Lung (tissue), 17 donors: ENCODE measurements at places on chromosomes 12 and 14.
A peak's percentile ranks its signal among the peaks of the same experiment; 100 is the strongest.

- no peak for DNase-seq
These were observed 35.5 kb downstream of the STXBP6 start for GRCh38 chr14:25014440-25014839.

DNA sequence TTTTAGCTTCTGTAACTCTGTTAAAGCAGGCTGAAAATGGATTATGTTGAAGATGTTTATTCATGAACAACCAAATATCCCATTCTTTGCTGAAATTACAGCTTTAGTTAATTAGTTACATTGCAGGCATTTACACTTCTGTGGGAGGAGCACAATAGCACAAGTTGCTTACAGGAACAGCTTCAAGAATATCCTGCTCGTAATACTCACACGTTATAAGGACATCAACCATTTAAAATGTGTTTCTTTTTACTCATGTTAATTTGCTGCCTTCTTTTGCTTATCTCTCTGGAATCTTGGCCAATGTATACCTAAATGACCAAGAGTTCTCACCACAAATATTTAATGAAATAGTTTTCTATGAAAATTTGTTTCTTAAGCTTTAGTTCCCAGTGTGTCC is 305.2 kb upstream of the SYT1 start:
- DNase-seq: no peak

DNA sequence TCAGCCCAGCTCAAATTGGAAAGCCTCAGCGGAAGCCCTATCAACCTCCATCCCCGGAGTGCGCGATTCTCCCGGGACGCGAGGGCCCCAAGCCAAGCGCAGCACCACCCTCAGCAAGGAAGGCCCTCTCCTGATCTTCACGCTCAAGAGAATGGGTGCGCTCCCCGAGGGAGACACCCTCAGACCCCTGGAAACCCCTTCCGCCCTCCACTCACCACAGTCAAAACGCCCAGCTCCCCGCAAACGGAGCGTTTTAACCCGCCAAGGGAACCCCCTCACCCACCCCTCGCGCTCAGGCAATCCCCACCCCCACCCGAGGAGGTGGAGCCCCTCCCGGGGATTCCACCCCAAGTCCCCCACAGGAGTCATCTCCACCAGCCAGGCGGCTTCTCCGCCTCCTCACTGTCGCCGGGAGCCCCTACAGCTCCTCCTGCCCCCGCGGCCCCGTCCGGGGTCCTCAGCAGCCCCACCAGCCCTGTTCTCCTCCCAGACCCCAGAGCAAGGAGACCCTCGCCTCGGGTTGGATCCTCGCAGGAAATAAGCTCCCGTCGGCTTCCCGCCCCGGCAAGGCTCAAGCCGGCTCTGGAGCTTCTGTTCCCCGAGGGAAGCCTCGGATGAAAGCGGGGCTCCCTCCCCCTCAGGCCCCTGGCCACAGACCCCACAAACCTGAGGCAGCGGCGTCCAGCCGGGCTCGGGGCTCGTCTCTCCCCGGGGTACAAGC is 507 bp downstream of the BAZ2A start:
- DNase-seq: no peak

DNA sequence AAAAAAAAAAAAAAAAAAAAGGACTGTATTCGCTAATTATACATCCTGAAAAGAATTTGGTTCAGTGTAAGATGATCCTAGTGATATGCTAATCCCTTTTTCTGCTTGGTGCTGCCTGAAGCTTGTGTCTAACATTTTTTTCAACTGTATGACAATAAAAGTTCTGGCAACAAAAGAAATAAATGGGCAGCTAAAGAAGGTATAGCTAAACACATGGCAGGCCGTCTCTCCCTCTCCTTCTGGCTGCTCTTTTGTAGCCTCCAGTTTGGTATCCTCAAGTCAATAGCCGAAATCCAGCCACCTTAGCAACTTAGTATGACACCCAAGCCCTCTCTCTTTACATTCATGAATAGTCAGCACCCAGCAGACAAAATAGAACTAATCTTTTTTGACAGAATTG is 198.3 kb upstream of the OTX2 start:
- DNase-seq: no peak

DNA sequence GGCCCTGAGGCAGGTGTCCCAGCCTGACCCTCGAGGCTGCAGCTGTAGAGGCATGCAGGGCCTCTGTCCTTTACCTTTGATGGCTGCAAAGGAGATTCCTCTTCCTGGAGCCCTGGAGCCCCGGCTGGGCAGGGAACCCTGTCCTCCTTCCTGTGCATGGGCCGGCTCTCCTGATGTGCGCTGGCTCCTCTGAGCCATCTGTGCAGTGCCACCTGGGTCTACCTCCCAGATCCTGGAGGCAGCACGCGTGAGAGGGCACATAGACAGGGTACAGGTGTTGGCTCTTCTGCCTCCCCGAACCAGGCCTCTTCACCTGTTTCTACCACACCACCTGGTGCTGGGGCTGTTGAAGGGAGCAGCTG is 115.1 kb downstream of the BEGAIN start:
- DNase-seq: no peak

DNA sequence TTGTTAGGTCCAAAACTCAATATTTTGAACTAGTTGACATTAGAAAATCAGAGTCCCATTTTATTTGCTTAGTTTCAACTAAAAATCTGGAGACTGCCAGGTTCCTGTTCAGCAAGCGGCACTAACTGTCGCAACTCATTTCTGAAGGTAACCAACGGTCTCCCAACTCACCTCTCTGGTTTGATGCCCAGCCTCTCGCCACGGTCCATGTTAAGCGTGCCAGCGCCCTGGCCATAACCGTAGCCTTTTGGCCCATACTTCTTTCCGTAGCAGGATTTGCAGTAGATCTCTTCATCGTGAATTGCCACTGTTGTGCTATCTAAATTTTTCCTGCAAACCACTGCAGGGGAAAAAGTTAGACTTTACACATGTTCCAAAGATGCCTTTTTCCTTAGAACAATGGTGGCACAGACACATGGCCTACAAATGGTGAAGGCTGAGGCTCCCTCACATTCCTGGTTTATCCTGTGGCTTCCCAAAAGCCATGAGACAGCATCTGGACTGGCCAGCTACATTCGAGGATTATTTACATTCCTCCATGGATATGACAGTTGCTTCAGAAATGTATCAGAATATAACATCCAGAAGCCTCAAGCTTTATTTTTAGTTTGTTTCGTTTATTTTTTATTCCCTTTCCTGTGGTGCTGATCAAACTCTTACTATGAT is 15.7 kb downstream of the CSRP2 start:
- DNase-seq: no peak

- no peak for DNase-seq
These were observed 266.1 kb upstream of the LRIG3 start for GRCh38 chr12:59186451-59186850.

GRCh38 chr12:62006076-62006732 is 254.0 kb upstream of the USP15 start:
- DNase-seq: no peak

GRCh38 chr12:90854136-90854689 is 100.8 kb downstream of the CCER1 start:
- DNase-seq: peak; percentile 73

DNA sequence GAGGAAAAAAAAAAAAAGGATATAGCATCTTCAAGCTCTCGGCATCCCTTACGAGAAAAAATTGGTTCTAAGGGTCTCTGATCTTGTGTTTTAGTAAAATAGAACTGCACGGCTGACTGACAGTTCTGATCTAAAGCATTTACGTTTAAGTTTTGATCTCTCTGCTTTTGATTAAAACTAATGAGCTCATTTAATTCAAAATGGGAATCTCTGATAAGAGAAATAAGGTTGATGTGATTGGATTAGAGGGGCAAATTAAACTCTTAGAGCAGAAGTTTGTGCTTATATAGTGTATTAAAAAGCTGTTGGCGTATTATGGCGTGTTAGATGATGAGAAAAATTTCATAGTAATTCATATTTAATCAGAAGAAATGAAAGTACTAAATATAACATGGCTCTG is 217.6 kb downstream of the EGLN3 start:
- no peak for DNase-seq

DNA sequence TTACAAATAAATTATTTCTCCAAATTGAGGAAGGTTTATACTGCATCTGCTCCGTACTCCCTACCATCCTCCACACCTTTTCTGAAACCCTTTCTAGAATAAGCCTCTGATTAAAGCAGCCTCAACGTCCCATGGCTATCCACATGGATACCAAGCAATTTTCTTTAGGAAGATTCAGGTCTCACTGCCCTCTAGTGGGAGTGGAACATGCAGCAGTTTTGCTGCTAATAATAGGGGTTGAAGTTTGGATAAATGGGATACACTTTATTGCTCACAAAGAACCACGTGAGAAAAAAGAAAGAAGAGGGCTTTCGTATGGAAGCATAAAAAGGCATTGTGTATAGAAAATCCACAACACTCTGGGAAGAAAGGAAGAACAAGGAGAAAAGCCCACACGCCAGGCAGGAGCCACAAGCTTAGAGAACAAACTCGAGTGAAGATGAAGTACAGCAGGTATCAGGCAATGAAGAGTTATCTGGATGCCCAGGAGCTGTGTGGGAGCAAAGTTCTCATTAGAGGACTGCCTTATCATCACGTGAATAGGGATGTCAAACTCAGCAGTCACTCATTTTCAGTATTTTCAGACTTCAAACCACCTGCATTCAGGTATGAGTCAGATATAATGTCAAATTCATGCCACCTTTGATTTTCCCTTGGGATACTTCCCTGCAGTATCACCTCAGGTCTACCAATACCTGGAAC is 45.8 kb downstream of the CCER1 start:
- peak; percentile 66 for DNase-seq

DNA sequence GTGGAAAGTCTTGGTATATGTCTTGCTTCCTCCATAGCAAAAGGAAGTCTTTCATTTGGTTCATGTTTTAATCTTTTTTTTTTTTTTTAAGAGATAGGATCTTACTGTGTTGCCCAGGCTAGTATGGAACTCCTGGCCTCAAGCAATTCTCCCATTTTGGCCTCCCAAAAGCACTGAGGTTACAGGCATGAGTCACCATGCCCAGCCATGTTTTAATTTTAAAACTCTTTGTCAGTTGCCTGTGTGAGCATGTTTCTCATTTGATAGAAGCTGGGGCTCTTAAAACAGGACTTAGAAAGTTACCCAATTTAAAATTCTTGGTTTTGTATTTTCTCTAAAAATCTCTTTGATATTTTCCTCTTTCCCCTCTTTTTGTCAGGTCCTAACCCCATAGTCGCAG is 45.0 kb upstream of the REP15 start:
- DNase-seq: no peak

- DNase-seq: no peak
These were observed 468.7 kb upstream of the FLRT2 start for GRCh38 chr14:85061256-85061655.

DNA sequence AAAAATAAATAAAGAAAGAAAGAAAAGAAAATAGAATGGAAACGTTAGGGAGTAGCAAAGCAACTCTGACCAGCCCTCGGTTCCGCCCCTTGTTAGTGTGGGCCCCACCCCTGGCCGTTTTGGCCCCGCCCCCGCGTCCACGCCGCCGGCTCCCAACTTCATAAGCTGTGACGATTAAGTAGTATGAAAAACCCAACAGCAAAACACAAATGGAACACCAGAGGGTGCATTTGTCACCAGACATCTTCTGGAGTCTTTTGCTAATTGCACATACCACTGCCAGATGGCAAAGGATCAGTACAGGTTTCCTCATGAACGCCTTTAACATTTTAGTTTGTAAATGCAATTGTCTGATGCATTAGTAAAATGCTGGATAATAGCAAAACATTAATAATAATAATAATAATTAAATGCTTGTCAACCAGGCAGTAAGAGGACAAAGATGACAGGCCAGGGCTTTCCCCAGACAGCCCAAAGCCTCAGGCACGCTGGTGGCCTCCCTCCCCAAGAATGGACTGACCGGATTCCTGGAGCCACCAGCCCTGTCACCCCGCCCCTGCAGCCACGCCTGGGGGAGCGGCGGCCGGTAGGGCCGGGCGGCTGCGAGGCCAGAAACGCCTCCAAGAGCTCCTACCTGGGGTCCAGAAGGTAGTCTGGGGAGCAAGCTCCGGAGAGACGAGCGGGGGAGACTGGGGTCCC is 23.6 kb downstream of the HSP90AA1 start:
- DNase-seq: peak; percentile 90

GRCh38 chr12:53115891-53116648 is 12.8 kb downstream of the SOAT2 start:
- DNase-seq: no peak

DNA sequence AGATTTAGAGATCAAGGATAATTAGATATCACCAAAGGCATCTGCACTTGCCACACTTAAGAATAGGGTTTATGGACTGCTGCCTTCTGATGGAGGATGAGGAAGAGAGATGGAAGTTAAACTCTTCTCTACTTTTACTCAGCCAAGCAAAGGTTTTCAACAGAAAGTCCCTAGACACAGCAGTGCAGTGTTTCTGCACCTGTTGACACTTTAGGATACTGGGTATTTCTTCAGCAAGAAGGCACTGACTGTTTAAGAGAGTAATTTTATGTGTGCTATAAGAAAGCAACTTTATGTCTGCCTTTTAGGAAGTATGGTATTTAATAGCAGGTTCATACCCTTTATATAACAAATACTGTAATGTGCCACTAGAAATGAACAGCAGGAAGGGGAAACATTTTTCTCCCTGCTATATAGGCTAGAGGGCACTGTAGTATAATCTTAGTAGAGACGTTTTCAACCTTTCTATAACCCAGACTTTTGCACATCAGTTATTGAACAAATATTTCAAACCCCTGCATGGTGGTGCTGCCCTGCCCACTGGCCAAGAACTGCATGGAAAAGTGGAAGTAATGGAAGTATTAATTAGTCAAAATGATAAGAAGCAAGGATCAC is 225.0 kb upstream of the GRIP1 start:
- DNase-seq: no peak

- DNase-seq: no peak
These were observed 363.6 kb downstream of the SNAPC1 start for GRCh38 chr14:62125793-62126192.

- no peak for DNase-seq
These were observed 62.2 kb upstream of the DIO3 start for GRCh38 chr14:101499080-101499479.

DNA sequence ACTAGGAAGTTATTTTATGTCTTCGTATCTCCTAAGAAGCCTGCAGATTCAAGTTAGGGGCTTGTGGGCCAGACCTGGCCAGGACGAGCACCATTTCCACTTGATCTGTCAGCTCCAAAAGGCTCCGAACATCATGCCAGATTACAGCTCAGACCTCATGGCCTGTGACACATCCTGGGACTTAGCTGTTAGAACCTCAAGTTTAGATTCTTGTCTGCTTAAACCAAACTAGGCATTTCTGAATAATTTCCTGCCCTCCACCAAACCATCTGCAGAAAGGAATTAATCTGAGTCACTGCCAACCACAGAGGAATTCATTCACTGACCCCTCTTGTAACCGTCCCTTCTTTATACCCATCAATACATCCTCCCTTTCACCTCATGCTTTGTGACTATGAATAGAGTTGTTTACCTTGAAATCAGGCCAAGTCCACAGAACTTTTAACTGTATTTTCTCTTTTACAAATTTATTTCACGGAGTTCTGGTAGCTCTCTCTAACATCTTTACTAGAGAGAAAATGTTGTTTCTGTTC is 120.3 kb downstream of the FBXL14 start:
- DNase-seq: no peak

- peak; percentile 22 for DNase-seq
These were observed 163.6 kb downstream of the RIMBP2 start for GRCh38 chr12:130552483-130552996.

- DNase-seq: no peak
These were observed 162.1 kb upstream of the AVPR1A start for GRCh38 chr12:63313139-63313538.

GRCh38 chr12:12899530-12900380 is 8.4 kb downstream of the GPRC5A start:
- no peak for DNase-seq

GRCh38 chr12:49230176-49230804 is 34.6 kb upstream of the TUBA1C start:
- no peak for DNase-seq

GRCh38 chr12:95614390-95614982 is 63.2 kb upstream of the USP44 start:
- DNase-seq: no peak

GRCh38 chr12:61758661-61759060 is 501.5 kb upstream of the USP15 start:
- no peak for DNase-seq
